GM12892 (cell line): ENCODE measurements at places on chromosomes 11 and 22.

- DNase-seq, result no peak
Observed at GRCh38 chr11:58652726-58653280, 30.3 kb downstream of the CNTF start.

DNA sequence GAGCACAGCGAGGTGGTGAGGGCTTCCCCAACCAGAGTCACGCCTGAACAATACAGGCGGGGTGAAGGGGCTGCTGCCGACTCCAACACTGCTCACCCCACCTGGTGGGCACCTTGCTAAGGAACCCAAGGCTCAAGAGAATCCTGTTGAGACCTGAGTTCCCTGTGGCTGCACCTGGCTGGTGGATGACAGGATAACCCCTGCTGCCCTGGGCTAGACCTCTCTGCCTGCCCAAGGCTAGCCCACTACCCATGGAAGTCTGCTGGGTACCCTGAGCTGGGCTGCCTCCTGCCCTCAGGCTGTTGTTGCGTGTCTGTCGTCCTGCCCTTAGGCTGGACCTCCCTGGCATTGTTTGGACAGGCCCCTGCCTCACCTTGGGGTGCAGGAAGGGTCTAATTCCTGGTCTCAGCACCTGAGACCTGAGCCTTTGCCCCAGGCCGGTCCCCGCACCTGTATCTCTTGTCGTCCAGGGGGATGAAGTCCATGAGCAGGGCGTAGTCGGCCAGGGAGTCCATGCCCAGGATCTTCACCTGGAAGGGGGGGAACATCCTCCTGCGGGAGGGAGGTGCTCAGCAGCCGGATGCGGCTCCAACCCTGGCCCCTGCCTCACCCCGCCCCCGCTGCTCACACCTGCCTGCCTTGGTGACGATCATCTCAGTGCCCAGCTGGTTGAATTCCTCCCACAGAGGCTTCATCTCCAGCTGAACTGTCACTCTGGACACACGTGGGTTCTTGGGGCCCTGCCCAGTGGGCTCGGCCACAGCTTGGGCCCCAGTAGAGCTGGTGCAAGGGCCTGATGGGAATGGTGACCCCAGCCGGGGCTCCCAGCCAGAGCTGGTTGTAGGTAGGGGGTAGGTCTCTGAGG, 4.9 kb upstream of the NUDT8 start:
- DNase-seq, result no peak

- DNase-seq, result no peak
Observed at GRCh38 chr11:33476945-33477606, 219.9 kb downstream of the HIPK3 start.

GRCh38 chr11:76209375-76209972, 3.2 kb upstream of the WNT11 start:
- no peak for DNase-seq

- no peak for DNase-seq
Observed at GRCh38 chr11:59676205-59676604, 7.4 kb upstream of the PATL1 start.
